ENCODE measurements at places on chromosomes 11 and 22.

- DNase-seq: no peak
Observed at GRCh38 chr11:92670308-92670890, 299.1 kb upstream of the MTNR1B start.

GRCh38 chr11:71301858-71302533 is 49.6 kb upstream of the SHANK2 start:
- peak; percentile 7 for DNase-seq

GRCh38 chr11:73869332-73869949 is 7.2 kb downstream of the COA4 start:
- no peak for DNase-seq

- no peak for DNase-seq
Observed at GRCh38 chr11:112611771-112612170, 349.4 kb upstream of the NCAM1 start.

GRCh38 chr11:102647430-102647829 is 22.3 kb upstream of the MMP20 start:
- no peak for DNase-seq

GRCh38 chr11:69816671-69817070 is 2.5 kb downstream of the FGF3 start:
- no peak for DNase-seq

GRCh38 chr11:132298357-132298756 is 927.9 kb downstream of the NTM start:
- DNase-seq: no peak

- peak; percentile 64 for DNase-seq
Observed at GRCh38 chr11:27124514-27125264, 84.1 kb downstream of the BBOX1 start.

DNA sequence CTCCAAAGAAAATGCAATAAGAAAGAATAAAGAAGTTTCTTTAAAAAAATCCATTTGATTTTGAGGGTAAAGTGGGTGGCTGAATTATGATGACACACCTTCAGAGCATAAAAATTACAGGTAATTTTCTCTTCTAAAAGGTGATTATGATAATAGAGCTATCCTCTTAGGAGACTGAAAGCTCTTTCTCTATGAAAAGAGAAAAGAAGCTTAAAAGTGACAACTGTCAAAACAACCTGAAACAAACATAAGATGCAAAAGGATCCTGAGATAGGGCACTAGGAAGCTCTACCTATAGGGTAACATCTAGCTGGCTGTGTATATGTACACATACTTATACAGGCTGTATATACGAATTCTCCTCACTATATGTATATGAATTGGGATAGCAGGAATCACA is 270.2 kb downstream of the GUCY1A2 start:
- no peak for DNase-seq

DNA sequence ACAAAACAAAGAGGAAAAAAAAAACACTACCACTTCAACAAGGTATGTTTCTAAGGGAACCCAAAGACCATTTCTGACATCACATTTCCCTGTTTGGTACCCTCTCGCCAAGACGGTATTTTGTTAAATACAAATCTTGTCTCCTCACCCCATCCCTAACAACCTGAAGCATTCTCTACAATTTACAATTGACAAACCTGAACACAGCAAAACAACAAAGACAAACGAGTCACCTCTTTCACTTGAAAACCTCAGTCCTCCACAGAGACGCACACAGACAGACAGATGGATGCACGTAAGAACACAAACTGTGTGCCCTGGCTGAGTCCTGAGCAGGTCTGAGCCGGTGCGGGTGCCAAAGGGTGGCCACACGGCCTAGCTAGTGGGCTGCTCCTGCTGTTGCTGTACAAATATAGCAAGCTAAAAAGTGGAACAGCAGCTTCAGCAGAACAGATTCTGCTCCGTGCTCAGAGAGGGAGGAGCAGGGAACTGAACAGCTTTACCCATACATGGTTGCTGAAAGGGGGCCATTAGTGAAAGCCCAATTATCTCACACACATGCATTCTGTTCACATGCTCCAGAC is 28.5 kb downstream of the CELF1 start:
- DNase-seq: no peak

GRCh38 chr11:43282607-43283440 is 29.0 kb upstream of the API5 start:
- DNase-seq: peak; percentile 51

DNA sequence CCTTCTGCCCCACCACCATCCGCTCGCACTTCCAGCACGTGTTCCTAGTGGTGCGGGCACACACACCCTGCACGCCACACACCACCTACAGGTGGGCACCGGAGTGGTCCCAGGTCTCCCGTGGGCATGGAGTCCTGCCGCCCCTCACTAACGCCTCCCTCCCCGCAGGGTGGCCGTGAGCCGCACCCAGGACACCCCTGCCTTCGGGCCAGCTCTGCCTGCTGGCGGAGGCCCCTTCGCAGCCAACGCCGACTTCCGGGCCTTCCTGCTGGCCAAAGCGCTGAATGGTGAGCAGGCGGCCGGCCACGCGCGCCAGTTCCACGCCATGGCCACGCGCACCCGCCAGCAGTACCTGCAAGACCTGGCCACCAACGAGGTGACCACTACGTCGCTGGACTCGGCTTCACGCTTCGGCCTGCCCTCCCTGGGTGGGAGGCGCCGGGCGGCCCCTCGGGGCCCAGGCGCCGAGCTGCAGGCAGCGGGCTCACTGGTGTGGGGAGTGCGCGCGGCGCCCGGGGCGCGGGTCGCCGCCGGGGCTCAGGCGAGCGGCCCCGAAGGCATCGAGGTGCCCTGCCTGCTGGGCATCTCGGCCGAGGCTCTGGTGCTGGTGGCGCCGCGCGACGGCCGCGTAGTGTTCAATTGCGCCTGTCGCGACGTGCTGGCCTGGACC is 8.5 kb downstream of the SIPA1 start:
- DNase-seq: no peak

- DNase-seq: no peak
Observed at GRCh38 chr22:33063611-33064010, 5.4 kb upstream of the SYN3 start.

DNA sequence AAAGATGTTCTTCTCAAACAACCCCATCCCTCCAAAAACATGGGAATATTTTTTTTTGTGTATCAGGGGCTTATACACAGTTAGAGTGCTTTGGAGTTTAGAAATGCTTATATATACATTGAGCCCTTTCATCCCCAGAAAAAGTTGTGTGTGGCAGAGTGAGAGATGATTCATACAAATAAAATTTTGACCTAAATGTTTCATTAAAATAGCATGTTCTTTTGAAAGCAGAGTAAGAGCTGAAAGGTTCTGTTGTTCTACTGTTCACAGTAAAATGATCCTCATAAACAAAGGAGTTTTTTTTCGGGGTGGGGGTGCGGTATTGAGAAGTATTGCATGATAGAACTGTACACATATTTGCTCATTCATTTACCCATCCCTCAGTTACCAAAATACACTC is 512.4 kb downstream of the DLG2 start:
- DNase-seq: no peak

DNA sequence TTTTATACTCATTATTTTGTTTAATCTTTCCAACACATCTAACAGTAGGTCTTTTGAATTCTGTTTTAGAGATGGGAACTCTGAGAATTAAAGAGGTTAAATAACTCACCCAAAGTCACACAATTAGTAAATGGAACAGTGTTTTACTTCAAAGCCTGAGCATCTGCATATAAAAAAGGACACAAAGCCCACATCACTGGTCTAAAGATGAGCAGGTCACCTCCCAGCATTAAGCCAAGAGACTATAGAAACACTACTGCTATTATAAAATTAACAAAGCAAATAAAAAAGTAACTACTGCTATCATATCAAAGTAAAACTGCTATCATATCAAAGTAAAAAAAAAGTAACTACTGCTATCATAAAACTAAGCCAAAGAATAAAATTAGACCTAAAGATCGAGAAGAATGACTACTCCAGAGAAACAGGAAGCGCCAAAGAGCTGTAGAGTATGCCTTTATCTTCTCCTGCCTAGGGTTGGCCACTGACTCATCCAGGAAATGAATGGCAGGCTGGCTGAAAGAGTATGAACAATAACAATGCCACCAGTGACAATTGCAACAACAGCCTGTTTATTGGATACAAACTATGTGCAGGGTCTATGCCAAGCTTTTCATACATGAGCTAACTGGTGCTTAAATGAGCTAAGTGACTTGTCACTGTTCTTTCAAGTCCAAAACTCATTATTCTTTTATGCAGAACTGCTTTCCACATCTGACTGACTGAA is 1153.0 kb upstream of the TENM4 start:
- DNase-seq: peak; percentile 90

DNA sequence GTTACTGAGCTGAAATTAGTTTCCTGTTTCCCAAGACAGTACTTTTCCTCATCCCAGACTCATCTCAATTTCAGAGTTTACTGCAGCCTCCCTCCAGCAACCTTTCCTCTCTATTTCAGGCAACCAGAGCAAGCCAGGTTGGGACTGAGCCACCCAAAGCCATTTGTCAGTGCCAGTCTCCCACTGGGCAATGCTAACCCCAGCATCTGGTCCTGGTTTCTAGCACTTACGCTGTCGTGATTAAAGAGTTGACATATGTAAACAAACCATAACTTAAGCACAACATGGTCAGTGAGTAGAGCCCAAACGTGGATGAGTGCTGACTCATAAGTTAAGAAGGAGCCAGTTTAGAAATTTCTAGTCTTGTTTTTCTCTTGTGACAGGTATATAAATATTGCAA is 119.6 kb upstream of the BLID start:
- DNase-seq: peak; percentile 61

GRCh38 chr11:43942662-43943371 is 380 bp downstream of the C11orf96 start:
- DNase-seq: peak; percentile 58

DNA sequence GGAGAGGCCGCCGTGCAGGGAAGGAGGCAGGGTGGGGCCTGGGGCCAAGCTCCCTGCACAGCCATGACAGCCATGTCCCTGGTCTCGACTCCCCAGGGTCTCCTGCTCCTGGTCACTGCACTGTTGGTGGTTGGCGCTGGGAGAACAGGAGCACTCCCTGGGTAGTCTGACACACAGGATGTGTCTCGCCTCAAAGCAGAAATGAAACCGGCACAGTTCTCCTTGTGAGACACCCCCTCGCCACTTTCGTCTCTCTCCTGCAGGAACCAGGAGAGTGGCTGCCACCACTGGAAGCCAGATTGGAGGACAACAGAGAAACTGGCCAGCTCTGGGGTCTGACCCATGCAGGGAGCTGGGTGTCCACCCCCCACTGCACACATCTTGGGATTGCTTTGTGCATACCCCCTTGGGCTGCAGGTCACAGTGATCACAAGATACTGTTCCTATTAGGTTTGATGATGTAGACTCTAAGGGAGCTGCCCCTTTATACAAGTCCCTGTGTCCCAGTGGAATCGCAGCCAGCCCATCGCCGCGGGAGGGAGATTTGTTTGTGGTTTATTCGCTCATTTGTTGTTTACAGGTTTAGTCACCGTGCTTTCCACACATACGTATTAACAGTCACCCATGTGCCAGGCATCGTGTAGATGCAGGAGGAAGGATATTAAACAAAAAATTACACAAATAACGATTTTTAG is 27.0 kb upstream of the YWHAH start:
- no peak for DNase-seq

DNA sequence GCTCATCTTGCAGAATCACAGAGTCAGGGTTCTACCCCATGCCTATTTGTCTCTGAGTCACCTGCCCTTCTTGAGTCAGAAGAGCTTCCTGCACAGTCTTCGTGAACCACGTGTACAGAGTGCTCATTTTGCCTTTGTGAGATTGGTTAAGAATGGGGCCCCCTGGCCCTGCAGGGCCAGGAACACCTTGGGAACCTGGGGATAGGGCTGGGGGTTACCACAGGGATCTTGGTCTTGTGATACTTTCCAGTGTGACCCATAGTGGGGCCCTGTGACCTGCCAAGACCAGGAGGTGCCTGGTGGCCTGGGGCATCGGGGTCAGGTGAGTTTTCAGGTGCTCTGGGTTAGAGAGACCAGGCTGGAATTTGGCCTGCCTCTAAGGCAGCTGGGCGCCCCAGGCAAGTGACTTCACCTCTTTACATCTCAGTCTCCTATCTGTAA is 9.4 kb downstream of the TMPRSS13 start:
- DNase-seq: no peak

DNA sequence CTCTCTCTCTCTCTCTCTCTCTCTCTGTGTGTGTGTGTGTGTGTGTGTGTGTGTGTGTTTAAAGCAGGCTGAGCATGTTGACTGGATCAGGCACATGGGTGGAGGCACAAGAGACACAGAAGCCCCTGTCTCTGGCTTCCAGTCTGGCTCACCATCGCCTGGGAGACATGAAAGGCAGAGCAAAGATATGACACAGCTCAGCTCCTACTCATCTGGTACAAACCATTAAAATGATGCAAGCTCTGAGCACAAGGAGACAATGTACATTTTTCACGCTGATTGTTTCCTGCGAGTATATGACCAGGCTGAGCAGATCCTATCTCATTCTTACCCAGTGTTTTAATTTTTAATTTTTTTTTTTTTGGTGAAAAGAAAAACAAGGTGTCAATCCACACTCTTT is 9.5 kb downstream of the SLC6A5 start:
- DNase-seq: peak; percentile 14

DNA sequence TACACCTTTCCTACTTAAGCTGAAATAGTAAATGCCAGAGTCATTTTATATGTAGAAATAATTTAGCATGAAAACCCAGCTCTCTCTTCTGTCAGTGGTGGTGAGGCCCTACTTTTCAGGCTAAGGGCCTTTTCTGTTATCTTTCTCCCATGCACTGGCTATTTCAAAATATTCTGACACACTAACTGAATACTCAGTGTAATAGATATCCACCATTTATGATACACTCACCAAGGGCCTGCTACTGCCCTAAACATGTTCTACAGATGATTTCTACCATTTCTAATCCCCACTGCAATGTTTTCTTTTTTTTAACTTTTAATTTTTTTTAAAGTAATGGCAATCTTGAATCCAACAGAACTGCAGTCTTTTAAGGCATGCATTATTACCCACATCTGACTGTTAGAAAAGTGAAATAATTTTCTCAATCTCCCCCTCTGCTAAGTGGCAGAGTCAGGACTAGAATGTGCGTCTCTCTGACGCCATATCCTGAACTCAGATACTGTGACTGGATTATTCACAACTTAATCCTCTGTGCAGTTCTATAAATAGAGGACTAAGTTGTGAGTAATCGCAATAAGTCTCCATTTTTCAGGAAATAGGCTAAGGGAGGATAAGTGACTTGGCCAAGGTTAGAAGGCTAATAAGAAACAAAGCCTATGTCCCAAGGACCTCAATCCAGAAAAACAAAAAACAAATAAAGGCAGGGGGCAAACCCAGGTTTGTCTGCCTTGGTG is 44.0 kb downstream of the GRAMD1B start:
- peak; percentile 97 for DNase-seq

DNA sequence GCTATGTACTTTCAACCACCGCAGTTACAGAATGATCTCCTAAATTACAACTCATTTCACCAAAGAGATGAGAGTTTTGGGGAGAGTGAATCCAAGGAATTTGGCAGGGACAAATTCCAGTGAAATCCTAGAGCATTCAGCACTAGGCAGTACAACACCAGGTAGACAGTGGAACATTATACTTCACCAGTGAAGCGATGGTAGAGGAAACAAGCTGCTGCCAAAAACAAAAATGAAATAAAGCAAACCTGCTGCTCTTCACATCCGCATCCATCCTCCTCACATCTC is 16.9 kb downstream of the SMCO4 start:
- DNase-seq: no peak
